HepG2 (cell line): ENCODE measurements at places on chromosomes 2 and 18. TPM values are rescaled to one million over a fixed set of nuclear protein-coding genes. Genes with fewer than 3 reads are reported as not detected.

- H3K36me3 ChIP-seq = no peaks in the 10 kb centered on the region
- no peak for DNase-seq
- no peaks in the 10 kb centered on the region for H3K27me3 ChIP-seq
- no peak overlapping the region for H3K4me3 ChIP-seq
- no peaks in the 10 kb centered on the region for H3K4me1 ChIP-seq
Measured at GRCh38 chr18:68220458-68220857, 494.4 kb downstream of the TMX3 start.

DNA sequence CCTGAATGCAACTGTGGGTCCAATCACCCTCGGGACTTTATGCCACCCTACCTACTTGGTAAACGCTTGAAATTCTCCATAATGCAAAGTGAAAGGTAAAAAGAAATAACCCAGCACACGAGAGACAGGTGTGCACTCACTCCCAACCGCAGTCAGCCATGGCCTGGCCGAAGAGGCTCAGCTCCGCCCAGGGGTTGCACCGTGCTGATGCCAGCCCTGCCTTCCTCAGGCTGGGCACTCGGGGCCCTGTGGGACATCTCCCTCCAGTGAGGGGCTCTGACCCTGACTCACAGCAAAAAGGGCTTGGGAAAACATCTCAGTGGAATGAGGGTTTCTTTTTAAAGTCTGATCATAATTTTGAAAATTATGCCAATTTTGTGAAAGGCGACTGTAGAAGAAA lies 13.3 kb downstream of the SLC66A2 start:
- DNase-seq = no peak
- peaks cover 9% of the 10 kb centered on the region for H3K36me3 ChIP-seq
- H3K4me1 ChIP-seq = peaks cover 86% of the 10 kb centered on the region
- no peak overlapping the region for H3K27ac ChIP-seq

GRCh38 chr2:142858961-142859360 lies 18.5 kb upstream of the KYNU start:
- no peaks in the 10 kb centered on the region for H3K36me3 ChIP-seq
- H3K4me1 ChIP-seq = peaks cover 24% of the 10 kb centered on the region
- H3K4me3 ChIP-seq = no peak overlapping the region
- DNase-seq = no peak

GRCh38 chr2:2012505-2012904 lies 268.2 kb upstream of the PXDN start:
- no peaks in the 10 kb centered on the region for H3K4me1 ChIP-seq
- no peak for DNase-seq
- H3K27me3 ChIP-seq = 0 out of 2 replicates have a peak, but pooled peaks cover 1% of the 10 kb centered on the region
- H3K27ac ChIP-seq = no peak overlapping the region
- H3K36me3 ChIP-seq = no peaks in the 10 kb centered on the region

Gene SOWAHC
- 22.5 and 24.7 TPM in 2 replicates for total RNA-seq

Gene USP40
- total RNA-seq = 41.0 and 57.2 TPM in 2 replicates
